ENCODE measurements at places on chromosomes 3 and 15.

GRCh38 chr3:36606871-36607765 is 157.2 kb downstream of the DCLK3 start:
- no peak for DNase-seq

DNA sequence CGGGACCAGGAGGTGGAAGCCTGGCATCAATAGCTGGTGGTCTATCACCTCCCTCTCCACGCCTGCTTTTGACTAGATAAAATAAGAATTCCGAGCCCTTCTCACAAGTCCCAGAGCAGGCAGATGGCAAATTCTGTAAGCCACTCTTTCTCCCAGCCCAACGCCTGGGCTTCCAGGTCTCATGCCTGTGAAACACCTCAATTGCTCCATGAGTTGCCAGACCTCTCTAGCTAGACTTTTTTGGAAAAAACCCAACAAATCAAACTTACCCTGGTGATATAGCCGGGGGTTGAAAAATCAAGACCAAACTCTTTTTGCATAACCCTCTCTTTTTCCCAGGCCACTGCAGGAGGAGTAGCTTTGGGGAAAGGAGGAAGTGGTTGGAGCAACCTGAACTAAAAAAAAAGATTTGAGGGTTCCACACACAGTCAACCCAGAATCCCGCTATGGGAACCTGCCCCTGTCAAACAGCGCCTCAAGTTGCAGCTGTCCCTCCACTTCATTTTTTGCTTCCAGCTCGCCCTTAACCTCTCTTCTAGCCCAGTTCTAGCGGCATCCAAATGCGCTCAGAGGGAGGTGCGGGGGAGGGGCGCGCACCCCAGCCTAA is 7.0 kb downstream of the BHLHE40 start:
- no peak for DNase-seq

DNA sequence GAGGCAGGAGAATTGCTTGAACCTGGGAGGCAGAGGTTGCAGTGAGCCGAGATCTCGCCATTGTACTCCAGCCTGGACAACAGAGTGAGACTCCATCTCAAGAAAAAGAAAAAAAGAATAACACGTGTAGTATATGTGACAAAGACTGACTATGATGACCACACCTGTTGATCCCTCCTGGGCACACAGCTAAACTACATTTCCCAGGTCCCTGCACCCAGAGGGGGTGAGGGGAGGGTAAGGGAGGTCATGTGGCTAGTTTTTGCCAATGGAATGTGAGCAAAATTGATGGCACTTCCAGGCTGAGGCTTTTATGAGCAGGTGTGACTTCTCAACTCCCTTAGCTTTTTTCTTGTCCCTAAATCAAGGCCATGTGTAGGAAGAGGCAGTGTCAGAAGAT is 58.2 kb downstream of the KLHL6 start:
- no peak for DNase-seq

DNA sequence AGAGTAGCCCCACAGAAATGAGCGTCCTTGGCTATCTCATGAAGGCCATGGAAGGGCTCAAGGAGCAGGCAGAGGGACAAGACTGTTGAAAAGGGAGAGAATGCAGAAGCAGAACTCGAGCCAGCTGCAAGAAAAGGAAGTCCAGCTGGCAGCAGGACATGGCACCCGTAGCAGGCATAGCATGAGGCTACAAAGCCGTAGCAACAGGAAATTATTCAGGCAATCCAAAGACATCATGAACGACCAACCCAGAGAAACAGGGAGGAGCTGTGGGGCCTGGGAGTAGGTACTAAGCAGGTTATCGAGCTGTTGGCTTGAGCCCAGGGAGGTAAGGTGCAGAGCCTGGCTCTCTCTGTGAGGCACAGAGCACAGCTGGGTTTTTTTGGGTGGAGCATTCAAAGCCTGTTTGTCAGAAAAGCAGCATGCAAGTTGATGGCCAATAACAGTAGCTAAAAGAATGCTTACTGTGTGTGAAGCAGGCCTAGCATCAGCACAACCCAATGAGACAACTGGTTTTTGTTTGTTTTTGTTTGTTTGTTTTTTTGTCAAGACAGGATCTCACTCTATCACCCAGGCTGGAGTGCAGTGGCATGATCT is 144.0 kb upstream of the SMAD3 start:
- DNase-seq: peak; percentile 10

DNA sequence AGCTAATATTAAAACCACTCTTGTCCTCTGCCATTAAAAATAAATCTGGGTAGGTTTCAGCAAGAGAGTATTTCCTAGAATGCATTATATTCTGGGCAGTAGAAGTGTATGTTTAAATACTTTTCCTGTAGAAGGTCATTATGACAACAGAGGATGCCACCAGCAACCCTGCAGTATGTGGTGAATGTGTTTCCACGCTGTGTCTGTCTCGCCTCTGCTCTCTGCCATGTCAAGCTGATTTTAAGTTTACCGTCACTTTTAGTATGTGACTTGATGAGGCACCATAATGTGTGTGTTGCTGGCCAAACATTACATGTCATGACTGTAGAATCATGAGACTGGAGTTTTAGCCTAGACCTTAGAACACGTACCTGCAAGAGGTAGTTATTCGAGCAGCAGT is 211.2 kb downstream of the LPP start:
- no peak for DNase-seq

DNA sequence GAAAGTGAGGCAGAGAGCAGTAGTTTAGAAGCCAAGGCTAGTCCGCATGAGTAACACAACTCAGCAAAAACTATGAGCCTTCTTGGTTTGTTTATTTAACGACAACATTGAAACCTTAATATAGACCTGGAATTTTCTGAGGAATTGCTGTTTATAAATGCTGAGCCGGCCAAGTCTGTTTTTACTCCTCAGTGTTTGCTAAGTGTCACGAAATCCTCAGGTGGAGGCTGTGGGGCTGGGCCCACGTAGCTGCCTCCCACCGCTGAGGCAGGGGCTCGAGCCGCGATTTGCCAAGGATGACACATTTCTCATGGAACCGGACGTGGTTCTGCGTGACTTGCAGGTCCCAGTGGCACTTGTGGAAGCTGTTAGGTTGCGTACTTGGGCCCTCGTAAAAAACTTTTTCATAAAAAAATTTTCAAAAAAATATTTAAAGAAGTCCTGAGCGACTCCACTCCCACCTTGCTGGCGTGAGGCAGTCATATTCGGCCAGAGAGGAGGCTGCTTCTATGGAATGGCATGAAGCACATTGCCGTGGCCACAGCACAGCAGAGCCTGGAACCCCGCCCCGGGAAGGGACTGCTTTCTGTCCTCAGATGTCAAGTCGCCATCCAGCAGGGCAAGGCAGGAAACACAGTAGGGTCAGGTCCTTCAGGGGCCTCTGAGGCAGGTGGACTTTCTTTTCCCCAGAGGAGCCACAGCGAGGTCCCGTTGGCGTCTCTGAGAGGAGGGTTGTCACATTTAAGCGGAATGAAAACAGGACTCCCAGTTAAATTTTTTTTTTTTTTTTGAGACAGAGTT is 64.8 kb upstream of the PCSK6 start:
- no peak for DNase-seq

DNA sequence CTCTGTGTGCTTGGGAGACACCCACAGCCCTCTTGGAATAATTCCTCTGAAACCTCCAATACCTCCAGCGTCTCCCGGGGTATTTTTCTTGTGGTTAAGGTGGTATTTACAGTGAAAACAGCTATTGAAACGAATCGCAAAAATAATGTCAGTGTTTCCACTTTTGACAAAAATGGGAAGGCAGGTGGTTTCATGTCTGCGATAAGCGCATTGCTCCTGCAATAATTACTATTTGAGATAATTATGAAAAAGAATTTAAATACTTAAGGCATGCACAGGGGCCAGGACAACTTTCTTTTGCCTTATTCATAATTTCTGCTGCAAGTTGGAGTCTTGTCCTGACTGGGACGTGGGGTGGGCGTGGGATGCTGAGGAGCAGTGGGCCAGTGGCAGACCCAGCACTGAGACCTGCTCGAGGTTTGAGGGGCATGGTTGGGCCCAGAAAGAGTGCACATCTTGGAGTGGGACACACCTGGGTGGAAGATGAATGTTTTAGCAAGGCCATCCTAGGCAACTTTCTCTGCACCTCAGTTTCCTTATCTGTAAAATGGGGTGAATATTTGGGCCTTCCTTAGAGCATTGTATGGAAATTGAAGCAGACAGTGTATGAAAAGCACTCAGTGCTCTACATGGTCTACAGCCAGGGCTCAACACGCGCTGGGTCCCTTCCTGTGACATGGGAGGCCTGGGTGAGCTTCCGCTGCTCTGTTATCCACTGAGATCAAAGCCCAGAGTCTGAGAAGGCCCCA is 110.5 kb downstream of the FBLN2 start:
- no peak for DNase-seq

All from CD4-positive, alpha-beta T cell treated with Interferon alpha-2 for 1 hour (primary cell).